Stimulated activated CD8-positive, alpha-beta memory T cell treated with anti-CD3 and anti-CD28 coated beads, Interleukin-7, amount 100 ng/mL, for 1 hour (primary cell): ENCODE measurements at places on chromosomes 6 and 20.
A peak's percentile ranks its signal among the peaks of the same experiment; 100 is the strongest.

DNA sequence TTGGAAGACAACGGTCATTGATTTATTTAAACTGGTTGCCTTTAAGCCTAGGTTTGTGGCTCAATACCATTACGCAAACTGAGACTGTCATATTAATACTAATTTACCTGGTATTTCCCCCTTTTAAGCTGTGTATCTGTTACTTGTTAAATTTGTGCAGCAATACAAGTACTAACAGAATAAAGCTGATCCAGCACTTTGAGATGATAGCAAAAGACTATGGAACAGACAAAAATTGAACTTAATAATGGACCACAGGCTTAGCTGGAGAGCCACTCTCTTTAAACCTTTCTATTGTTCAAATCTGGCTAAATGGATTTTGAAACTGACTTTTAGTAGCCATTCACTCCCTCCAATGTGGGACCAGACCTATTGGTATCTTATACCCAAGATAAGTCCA, 6.2 kb upstream of the CENPW start:
- no peak for DNase-seq

DNA sequence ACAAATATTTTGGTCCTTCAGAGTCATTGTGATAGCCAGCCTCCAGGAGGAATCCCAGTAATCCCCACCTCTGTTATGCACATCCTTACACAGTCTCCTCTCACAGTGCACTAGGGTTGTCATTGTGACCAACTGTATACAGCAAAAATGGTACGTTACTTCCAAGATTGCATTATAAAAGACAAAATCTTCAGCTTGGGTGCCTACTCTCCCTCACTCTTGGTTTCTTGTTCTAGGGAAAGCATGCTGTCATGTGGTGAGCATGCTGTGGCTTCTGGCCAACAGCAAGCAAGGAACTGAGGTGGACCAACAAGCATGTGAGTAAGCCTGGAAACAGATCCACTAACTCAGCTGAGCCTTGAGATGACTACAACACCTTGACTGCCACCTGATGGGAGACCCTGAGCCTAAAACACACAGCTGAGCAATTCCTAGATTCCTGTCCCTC, 130.1 kb upstream of the DST start:
- no peak for DNase-seq

- DNase-seq: no peak
Observed at GRCh38 chr6:105594821-105595220, 191.9 kb upstream of the PREP start.

DNA sequence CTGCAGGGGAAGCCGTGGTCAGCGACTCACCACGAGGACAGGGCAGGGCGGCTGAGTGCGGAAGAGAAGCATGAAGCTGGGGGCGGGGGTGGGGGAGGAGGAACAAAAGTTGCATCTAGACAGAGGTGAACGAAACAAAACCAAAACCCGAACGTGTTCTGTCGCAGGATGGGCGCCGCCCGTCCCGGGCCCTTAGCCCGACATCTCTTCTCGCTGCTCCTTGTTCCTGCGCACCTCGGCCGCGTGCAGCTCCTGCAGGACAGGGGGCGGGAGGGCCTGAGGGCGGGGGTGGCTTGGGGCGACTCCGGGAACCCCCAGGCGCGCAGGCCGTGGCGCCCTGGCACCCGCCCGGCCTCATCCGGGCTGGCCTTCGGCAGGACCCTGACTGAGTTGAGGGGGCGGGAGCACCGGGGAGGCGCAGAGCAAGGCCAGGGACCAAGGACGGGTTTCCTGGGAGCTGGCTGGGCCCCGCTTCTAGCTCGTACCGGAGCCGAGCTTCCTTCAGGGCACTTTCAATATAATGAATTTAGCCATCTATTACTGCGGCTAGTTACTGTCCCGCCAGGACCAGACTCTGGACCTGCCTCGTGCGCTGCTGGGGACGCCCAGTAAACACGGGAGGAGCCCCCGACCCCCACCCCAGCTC, 12.0 kb downstream of the STMN3 start:
- DNase-seq: no peak

- DNase-seq: no peak
Observed at GRCh38 chr20:2255926-2256531, 39.8 kb upstream of the TGM3 start.

- DNase-seq: no peak
Observed at GRCh38 chr6:138541823-138542481, 42.7 kb upstream of the NHSL1 start.

- no peak for DNase-seq
Observed at GRCh38 chr6:144027932-144028587, 20.0 kb upstream of the PLAGL1 start.

DNA sequence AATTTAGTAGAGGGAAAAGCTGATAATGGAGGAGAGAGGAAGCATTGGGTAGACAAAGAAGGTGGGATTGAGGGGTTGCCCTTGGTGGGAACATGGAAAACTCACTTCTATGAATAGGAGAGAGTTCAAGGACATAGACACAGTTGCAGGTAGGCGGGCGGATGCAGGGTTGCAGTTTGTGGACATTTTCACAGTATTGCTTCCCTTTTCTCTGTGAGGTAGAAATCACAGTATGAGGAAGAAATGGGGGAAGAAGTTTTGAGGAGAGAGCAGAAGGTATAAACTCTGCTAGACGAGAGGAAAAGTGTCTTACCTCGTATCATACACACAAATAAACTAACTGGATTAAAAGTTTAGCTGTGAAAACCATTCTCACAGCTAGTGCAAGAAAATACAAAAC, 200.7 kb upstream of the ECI2 start:
- no peak for DNase-seq

DNA sequence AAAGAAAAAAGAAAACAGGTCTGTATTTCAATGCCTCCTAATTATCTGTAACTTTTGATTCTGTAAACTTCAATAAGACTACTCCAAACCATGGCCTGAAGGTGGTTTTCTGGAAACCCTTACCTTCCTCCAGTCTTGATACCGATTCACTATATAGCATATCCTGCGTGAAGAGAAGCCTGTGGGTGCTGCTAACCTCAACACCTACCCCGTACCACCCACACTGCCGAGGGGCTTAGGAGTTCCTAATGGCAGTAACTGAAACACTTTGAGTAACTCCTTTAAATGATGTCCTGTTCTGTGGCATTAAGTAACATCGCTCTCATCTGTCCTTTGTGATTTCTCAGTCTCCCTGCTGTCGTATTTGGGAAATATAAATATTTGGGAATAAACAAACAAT, 104.5 kb upstream of the CARMIL1 start:
- DNase-seq: no peak

- DNase-seq: no peak
Observed at GRCh38 chr6:144106206-144106605, 10.8 kb upstream of the SF3B5 start.

GRCh38 chr20:33337531-33338165, 54.6 kb downstream of the BPIFB1 start:
- DNase-seq: no peak

GRCh38 chr6:34657037-34657306, 39.6 kb downstream of the ILRUN start:
- DNase-seq: no peak

DNA sequence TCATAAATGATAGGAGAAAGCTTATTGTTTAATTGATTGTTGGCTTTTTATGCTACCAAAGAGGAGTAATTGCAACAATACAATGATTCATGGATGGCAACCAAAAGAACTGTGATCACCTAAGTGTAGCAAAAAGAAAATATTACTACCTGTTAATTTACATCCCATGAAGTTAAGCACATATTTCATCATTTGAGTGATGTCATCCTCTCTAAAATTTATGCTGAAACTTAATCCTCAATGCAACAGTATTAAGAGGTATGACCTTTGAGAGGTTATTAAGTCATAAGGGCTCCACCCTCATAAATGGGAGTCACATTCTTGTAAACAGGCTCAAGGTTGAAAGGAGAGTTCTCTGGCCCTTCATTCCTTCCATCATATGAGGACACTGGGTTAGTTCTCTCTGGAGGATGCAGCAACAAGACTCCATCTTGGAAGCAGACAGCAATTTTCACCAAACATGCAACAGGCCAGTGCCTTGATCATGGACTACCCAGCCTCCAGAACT, 190.6 kb upstream of the GRIK2 start:
- no peak for DNase-seq

- DNase-seq: no peak
Observed at GRCh38 chr6:17004269-17004668, 97.6 kb upstream of the STMND1 start.

GRCh38 chr6:98241630-98242029, 592.7 kb upstream of the POU3F2 start:
- no peak for DNase-seq

- no peak for DNase-seq
Observed at GRCh38 chr6:139657119-139657518, 282.7 kb upstream of the CITED2 start.

DNA sequence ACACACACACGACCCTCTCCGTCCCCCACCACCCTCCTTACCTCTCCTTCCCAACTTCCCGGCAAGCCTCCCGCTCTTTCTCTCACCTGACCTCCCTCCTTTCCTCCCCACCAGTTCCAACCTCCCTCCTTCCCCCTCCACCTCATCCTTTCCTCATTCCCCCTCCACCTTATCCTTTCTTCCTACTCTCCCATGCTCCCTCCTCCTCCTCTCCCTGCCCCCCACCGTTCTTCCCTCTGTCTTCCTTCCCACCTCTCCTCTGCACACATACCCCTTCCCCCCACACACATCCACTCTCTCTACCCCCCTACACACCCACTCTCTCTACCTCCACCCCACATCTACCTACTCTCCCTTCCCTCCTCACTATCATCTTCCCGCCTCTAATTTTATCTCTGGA, 144.2 kb downstream of the TBC1D32 start:
- DNase-seq: no peak

- DNase-seq: no peak
Observed at GRCh38 chr6:100269189-100269588, 195.5 kb downstream of the SIM1 start.

DNA sequence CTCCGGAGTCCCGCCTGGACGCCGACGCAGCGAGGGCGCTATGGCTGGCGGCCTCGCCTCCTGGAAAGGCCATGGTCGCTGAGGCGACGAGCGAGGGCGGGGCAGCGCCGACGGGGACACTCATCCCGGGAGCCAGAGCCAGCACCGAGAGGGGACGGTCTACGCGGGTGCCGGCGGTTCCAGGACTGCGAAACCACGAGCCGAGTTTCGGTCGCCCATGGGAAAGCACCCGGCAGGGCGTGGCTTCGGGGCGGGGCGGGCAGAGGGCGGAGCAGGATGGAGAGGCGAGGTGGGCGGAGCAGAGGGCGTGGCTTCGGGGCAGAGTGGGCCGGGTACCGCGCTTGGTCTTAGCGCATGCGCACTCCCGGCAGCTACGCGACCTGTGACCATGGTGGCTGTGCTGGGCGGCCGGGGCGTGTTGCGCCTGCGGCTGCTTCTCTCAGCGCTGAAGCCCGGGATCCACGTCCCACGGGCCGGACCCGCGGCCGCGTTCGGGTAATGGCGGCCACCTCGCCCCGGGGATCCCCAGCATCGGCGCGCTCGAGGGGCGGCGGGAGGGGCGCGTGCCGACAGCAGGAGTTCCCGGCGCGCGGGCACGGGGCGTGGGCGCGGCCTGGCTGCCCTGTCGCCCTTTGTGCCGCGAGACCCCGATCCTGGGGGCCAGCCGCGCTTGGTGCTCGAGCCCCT, at the start of gene BPHL:
Gene BPHL (plus strand): TSS at position 359 of the 687 bp plus-strand sequence. CDS start 30 bp downstream, at position 389.
- DNase-seq: peak; percentile 100

GRCh38 chr6:87806635-87807034, 104.6 kb upstream of the AKIRIN2 start:
- DNase-seq: no peak

DNA sequence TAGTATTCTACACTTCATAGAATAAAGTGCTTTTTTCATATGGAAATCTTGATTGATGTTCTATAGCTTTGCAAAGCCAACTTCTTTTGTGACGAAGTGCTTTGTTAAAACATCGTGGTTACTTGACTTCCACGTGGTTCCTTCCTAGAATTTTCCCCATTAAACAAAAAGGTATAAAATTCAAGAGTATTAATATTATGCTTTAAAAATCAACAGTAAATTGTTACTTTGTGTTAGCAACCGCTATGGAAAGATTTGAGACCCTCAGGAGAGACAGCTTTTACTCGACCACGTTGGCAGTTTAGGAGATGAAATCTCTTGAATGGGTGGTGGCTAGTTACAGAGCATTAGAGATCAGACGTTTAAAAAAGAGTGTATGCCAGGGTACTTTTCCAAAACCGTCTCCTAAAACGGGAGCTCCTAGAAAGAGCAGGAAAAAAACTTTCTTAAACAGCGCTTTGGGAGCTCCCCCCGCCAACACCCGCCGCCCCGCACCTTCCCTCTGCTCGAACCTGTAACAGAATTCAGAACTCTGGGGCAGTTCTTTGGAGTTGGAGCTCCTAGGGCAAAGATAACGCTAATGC, 920 bp downstream of the GJA1 start:
- DNase-seq: no peak

DNA sequence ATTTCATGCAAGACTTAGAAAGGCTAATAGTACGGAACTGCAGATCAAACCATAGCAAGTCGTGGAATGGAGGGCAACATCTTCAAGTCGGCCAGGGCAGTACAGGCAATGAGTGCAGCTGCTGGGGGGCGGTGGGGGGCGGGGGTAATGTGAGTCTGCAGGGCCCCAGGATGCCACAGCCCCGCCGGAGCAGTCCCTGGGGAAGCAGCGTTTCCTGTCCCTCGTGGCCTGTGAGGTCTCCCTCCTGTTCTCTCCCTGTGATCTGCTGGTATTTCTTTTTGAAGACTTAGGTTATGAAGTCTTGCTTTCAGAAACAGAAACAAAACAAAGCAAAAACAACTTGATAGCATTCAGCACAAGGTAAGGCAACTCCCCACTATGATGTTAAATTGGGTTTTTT, 351.9 kb downstream of the FOXA2 start:
- DNase-seq: no peak

DNA sequence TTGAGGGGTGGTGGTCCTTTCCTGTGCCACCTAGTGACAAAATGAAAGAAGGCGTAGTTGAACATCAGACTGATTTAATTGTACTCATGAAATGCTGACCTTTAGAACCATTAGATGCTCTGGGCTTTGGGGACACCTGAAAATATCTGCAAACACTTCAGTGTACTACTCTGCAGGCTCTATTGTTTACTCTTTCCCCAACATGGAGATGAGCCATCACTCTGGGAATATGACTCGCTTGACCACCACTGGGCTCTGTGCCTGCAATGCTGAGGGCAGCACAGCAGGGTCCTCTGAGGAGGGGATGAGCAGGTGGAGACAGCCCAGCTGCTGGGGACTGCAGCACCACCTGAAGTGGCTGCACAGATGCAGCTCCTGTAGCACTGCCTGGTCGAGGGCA, 74.8 kb upstream of the SLC24A3 start:
- no peak for DNase-seq

DNA sequence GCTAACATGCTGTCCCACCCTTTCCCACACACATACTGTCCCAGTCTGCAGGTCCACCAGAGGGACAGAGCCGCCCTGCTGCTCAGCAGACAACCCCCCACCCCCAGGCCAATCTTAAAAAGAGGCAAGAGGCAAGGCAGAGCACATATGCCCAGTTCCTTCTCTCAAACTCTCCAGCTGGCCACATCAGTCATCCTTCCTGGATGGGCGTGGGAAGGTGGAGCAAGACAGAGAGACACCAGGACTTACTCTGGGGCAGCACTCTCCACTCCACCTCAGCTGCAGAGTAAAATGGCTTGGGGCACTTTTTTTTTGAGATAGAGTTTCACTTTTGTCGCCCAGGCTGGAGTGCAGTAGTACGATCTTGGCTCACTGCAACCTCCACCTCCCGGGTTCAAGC, 10.8 kb downstream of the MOCS3 start:
- DNase-seq: no peak
